Muscle of arm (tissue), 14 donors: ENCODE measurements at places on chromosomes 2 and 18.

- no peak for DNase-seq
These were observed 995 bp downstream of the MBD5 start for GRCh38 chr2:148021886-148022285.

GRCh38 chr2:131152074-131152473 lies 46.9 kb downstream of the PLEKHB2 start:
- no peak for DNase-seq

DNA sequence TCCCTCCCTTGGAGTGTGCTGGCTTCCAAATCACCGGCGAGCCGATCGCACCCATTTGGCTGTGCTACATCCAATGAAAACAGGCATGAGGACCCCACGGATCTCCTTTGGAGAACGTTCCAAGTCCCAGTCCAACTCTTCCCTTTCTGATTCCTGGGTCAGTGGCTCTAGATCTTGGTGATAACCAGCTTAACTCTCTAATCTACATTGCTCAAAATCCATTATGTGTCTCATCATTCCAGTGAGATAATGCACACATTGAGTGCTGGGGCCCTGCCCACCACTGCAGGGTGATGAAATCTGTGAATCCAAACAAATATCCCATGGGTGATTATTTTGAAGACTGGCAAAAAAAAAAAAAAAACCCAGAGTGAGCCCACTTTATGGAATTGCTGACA lies 232.7 kb upstream of the COPS8 start:
- no peak for DNase-seq

DNA sequence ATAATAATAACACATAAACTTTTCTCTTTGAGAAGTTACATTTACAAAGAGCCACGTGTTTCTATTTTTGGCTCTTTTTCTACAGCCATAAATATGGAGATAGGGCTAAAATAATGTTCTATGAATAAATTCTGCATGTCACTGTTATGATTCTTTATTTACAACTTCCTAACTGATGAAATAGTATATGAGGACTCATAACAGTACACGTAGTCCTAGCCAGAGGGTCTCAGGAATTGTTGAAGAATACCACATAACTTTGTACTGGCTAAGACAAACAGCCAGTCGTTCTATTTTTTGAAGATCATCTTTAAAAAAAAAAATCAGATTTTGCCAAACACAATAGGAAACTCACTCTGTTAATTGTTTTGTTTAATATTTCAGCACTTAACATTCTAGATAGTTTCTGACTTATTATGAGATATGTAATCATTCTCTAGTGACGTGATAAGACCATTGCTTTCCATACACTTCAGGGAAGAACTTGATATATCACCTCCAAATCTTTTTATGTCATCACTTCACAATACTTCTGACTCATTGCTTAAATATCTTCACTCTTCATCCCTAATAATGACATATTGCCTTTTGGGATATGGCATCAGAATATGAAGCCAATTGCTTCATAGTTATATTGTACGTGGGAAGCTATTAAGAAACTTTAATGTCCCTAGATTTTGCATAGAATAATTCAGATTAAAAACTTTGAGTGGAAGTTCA lies 256.1 kb downstream of the XIRP2 start:
- no peak for DNase-seq
